ENCODE measurements at places on chromosomes 4 and X.

DNA sequence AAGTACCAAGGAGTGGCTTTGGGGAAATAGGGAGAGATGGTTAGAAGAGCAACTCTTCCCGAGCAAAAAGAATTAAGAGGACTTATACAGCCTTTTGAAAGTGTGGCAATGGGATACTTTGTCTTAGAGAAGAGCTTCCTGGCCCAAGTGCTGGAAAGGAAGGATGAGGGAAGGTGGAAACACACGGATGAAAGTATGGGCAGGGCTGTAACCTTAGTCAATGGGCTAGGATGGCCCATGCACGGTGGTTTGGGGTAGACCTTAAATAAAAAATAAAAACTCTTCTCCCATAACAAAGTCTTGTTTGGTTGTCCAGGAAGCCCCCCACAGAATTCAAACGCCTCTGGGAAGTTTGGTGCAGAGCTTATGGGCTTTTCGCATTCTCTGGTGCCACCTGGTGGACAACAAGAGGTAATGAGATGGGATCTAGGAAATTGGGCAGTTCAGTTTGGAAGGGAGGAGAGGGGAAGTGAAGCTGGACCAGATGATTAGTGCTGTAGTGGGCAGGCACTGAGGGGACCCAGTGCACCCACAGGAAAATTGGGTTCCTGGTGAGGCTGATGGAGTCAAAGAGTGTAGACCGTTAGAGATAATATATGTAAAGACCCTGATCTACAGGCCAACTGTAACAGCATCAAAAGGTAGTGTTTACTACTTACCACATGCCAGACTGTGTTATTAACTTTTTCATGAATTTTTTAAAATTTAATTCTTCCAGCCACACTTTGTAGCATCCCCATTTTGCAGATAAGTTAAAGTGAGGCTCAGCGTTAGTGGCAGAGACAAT is 13.8 kb upstream of the ENOX2 start:
- DNase-seq = no peak

DNA sequence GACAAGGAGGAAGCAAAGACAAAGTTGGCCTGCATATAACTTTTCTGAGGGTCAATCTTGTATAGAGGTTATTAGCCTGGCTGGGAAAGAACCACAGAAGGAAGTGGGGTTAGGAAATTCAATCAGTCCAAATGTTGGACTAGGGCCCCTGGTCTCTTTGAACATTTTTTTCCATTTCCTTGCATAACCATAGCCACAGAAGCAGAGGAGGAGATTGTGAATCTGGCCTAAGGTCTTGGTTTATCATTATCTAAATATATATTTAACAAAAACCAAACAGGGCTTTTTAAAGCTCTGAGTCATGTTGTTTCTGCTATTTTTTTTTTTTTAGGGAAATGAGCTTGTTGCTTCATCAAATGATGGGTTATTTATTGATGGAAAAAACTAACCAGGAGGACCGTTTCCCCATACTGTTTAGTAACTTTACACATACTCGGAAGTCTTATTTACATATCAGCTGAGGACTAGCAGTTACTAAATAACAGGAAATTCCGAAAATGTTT is 97.7 kb upstream of the ACSL4 start:
- DNase-seq = no peak

DNA sequence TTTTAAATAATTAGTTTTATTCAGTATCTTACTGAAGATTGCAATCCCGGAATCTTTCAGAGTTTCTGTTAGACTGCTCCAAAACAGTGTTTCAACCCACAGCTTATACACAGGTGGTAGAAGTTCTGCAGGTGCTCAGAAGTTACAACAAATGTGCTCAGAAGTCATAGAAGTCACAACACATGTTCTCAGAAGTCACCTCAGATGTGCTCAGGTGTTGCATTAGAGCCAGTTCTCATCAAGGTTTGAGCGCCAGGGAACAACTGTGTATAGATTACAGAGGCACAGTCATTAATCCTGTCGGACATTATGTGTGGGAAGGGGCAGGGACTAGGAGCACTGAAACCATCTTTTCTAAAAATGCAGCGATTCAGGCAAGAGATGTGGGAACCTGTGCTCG is 124.5 kb downstream of the ARSF start:
- DNase-seq = no peak

- DNase-seq = no peak
These were observed 142.6 kb downstream of the PDHA2 start for GRCh38 chr4:95982516-95982915.

- DNase-seq = no peak
These were observed 198.6 kb upstream of the S100G start for GRCh38 chrX:16451334-16451733.

DNA sequence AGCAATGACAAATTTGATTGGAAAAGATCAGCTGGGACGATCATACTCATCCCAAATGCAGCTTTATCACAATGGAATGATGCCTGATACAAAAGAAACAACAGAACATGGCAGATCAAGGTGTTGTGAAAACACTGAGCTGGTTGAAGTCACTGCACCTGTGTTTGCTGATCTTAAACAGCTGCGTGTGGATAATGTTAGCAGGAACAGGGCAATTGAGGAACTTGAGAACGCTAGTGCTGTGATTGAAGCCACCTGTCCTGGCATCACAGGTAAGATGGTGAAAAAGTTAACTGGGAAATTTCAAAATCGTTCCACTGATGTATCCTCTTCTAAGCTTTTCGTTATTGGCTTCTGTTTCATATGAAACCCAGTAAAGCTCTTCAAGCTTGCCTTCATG is 27.4 kb upstream of the SOD3 start:
- DNase-seq = no peak

DNA sequence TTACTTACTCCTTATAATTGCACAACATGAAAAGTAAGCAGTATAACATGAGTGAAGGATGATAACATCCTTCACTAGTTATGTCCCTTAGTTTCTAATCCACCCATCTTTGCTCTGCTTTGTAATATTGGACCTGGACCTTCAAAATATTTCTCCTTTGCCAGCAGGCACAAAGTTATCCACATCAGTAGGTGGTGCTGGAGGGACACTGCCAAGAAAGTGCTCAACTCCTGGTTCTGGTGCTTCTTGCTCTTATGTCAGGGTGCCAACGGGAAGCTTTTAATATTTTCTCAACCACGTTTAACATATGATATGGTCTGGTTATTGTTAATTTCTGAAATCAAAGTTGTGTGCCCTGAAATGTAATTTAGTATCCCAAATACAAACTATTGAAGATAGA is 49.1 kb downstream of the TMEM165 start:
- DNase-seq = no peak

- no peak for DNase-seq
These were observed 14.1 kb downstream of the AMER1 start for GRCh38 chrX:64191281-64192010.

GRCh38 chrX:29461039-29461438 is 754.3 kb upstream of the MAGEB2 start:
- no peak for DNase-seq

GRCh38 chrX:112341598-112341997 is 259.0 kb upstream of the TRPC5 start:
- no peak for DNase-seq

DNA sequence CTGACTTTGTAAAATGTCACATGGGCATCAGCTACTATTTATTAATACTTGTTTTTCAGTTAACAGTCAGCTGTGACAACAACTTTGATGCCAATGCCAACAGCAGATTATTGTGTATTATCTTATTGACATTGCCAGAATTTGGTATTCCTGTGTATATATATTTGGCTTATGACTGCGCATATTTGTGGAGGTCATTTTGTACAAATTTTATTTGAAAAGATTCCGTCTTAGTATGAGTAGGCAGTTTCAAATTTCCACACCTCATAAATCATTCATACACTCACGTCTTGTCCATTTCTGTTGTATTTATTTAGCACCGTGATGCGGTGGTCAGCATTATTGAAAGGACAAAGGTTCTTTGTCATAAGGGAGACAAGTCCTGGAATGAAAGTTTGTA is 558.2 kb upstream of the NDST4 start:
- DNase-seq = no peak

- DNase-seq = no peak
These were observed 117.3 kb downstream of the CHM start for GRCh38 chrX:85930099-85930498.

DNA sequence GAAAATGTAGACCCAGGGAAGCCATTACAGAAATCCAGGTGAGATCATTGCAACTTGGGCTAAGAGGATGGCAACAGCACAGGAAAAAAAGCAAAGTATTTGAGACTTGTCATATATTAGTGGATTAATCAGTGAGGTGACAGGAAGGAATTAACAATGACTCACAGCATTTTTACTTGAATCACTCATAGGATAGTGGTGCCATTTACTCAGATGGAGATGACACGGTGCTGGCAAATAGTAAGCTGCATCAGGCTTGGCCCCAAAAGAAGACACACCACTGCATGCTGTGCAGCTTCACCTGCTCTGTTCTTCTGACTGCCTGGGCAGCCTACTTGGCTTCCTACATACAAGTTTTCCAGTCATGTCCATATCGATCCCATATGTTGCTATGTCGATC is 144.8 kb downstream of the FRYL start:
- DNase-seq = no peak

- no peak for DNase-seq
These were observed 31.8 kb downstream of the PRDM8 start for GRCh38 chr4:80229128-80229527.

DNA sequence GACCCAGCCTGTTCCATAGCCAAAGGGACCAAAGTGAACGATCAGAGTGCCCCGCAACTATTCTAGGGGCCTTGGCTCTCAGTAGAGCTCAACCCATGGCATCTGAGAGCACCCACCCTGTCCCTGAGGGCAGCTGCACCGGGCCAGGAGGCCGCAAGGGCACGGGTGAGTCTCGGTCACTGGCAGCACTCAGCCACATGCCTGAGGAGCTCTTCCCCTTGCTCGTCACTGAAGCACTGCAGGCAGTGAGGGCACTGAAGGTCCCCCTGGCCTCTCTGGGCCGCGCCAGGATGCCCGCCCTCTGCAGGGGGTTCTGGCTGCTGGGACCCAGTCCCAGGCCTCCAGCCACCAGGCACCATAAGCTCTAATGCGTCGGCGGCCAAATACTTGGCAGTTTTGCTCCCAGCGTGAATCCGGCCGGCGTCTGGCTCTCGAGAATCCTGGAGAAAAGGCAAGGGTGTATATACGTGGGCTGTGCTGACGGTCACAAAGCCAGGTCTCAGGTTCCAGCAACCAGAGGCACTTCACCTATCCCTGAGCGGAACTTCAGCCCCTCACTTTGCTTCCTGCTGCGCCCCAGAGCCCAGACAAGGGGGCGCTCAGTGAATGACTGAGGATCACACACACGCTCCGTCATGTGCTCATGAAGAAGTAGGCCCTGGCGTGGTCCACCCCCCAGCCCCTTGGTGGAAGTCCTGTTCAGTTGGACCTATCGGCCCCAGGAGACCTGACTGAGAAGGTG is 13.9 kb downstream of the TNIP2 start:
- DNase-seq = no peak

DNA sequence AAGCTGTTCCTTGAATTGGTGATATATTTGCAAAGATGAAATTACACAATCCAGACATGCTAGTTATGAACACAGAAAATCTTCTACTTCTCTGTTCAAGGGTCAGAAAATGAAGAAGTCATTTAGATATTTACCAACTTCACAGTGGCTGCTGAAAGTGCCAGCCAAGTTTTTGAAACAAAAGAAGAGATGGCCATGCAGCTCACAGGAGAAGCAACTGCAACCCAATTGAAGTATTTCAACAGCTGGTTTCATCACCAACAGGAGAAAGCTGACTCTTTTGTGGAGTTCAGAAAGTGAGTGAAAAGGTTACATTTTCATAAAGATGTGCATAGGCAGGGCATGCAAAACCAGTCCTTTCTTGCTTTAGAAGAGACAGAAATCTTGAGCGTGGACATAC is 70.1 kb upstream of the LSM6 start:
- DNase-seq = no peak

DNA sequence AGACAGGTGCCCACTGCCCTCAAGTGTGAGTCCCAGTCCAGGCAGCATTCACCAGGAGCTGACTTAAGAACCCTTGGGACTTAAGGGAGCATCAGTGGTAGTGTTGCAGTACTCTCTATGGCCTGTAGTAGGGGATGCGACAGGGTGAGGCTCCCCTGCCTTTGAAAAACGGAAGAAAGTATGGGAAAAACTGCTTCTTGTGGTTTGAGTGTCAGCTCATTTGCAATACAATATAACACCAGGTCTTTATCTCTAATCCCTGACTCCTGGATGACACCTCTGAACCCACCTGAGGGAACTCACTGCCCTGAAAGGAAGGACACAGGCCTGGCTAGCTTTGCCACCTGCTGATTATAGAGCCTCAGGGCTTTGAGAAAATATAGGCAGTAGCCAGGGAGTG is 176.0 kb downstream of the SMARCA1 start:
- DNase-seq = no peak

GRCh38 chr4:130653842-130654241 is 1557.9 kb downstream of the C4orf33 start:
- DNase-seq = no peak

- no peak for DNase-seq
These were observed 236.1 kb downstream of the SPRY1 start for GRCh38 chr4:123632693-123633030.

DNA sequence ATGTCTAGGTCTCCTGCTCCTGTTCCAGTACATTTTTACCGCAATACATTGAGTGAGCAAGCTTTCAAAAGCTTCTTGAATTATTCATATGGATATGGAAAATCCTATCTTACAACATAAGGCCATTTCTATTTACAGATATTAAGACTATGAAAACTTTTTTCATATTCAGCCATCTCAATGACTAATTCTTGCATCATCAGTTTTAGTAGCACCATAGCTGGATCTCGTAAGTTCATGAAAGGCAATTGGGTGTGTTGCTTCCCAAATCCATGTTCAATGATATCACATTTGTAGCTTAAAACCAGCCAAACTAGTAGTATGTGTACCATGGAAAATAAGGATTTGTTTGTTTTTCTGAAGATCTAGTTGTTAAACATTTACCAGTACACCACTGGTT is 118.3 kb upstream of the GABRA2 start:
- DNase-seq = no peak

- no peak for DNase-seq
These were observed 6.7 kb downstream of the RAB9A start for GRCh38 chrX:13695601-13696115.

DNA sequence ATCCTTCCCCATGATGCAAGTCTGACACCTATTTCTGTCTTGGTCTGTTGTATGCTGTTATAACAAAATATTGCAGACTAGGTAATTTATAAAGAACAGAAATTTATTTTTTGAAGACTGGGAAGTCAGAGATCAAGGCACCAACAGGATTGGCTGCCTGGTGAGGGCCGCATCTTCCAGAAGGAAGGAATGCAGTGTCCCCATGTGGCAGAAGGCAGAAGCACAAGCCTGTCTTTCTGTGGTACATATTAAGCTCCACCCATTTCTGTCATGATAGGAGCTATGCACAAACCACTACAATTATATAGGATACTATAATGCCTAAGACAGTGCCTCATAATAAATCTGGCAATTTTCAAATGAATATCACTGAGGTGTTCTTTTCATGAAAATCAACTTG is 502.3 kb upstream of the DIAPH2 start:
- DNase-seq = no peak

GRCh38 chr4:6956087-6956433 is 46.4 kb downstream of the TBC1D14 start:
- DNase-seq = no peak
